Activated CD4-positive, alpha-beta T cell treated with anti-CD3 and anti-CD28 coated beads for 48 hours (primary cell): ENCODE measurements at places on chromosomes 5 and 9.

GRCh38 chr5:99814321-99815063, 720.7 kb upstream of the FAM174A start:
- no peak for DNase-seq

- DNase-seq: no peak
Measured at GRCh38 chr9:18366184-18366583, 107.8 kb upstream of the ADAMTSL1 start.

GRCh38 chr5:15493501-15493900, 6.5 kb upstream of the FBXL7 start:
- DNase-seq: no peak

DNA sequence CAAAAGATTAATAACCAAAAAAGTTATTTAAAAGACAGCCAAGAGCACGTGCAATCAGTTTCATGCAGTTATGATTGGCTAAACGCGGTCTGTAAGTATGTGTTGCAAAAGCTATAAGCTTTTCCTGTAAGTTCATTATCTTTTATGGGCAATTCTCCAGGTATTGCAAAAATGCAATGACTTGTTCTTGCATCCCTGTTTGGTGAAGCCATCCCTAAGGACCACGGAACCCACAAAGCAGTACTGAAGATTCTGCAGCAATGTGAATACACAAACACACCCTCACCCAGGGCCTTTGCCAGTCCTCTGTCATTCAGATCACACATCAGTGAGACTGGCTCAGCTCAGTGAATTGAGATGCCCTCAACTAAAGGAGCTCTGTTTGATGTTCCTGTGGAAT, 11.4 kb downstream of the GCNT4 start:
- no peak for DNase-seq

GRCh38 chr9:69985971-69986370, 57.7 kb upstream of the MAMDC2 start:
- DNase-seq: no peak

GRCh38 chr5:31866166-31866565, 227.2 kb downstream of the PDZD2 start:
- no peak for DNase-seq

DNA sequence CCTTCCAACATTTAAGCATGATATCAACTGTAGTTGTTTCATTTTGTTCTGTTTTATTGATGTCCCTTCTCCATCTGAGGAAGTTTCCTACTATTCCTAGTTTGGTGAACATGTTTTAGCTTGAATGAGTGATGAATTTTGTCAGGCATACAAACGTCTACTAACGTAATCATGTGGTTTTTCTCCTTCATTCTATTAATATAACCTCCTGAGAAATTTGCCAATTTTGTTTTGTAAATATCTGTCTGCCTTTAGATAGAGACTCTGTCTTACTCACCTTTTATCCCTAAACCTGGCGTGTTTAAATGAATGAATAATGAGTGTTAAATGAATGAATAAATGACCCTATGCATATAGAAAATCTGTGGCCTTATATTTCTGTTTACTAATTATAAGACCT, 26.5 kb upstream of the NREP start:
- no peak for DNase-seq

GRCh38 chr9:16341177-16341576, 529.3 kb downstream of the BNC2 start:
- DNase-seq: no peak

DNA sequence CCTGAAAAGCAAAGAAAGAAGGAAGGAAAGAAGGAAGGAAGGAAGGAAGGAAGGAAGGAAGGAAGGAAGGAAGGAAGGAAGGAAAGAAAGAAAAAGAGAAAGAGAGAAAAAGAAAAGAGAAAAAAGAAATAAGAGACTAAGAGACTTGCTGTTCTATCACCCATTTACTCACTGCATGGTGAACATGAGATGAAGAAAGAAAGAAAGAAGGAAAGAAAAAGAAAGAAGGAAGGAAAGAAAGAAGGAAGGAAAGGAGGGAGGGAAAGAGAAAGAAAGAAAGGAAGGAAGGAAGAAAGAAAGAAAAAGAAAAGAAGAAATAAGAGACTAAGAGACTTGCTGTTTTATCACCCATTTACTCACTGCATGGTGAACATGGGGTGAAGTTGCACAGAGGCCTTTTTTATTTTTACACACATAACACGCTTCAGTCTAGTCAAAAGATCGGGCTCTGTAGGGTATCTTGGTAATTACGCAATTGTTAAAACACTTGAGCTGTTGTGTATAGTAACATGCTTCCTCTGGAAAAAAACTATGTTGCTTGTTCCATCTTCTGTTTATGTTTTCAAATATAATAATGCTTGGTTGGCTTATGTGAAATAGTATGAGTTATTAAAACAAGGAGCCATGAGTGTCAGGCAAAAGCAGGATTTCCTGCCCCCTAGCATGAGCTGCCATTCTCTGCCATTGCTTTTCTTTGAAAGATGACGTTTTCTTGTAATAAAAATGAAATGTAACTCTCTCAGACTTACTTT, 119.3 kb upstream of the ZNF608 start:
- DNase-seq: no peak

GRCh38 chr5:10317825-10318682, 10.4 kb upstream of the CMBL start:
- DNase-seq: no peak

DNA sequence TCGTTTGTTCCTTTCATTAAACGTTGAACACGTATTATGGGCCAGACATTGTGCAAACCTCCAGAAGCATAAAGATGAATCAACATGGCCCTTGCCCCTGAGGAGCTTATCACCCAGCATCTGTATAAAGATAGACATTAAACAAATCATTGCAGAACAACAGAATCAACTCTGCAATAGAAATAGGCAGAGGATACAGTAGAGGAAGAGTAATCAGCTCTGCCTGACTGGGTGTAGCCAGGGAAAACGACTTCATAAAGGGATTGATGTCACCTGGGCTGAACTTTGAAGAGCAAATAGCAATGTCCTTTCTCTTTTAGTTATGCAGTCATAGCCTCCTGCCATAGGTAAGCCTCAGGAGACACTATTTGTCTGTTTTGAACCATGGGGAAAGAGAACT, 13.4 kb downstream of the RGS7BP start:
- DNase-seq: no peak

GRCh38 chr5:151643388-151643787, 43.3 kb downstream of the SPARC start:
- DNase-seq: no peak

GRCh38 chr5:40001796-40002195, 577.0 kb upstream of the DAB2 start:
- no peak for DNase-seq

- no peak for DNase-seq
Measured at GRCh38 chr5:129120158-129120581, 25.6 kb downstream of the ISOC1 start.

GRCh38 chr5:55993013-55993412, 1.8 kb downstream of the IL6ST start:
- DNase-seq: no peak

- DNase-seq: peak; percentile 78
Measured at GRCh38 chr9:128026255-128026772, 40.8 kb downstream of the NAIF1 start.

GRCh38 chr5:157983906-157984551, 125.1 kb upstream of the CLINT1 start:
- no peak for DNase-seq

DNA sequence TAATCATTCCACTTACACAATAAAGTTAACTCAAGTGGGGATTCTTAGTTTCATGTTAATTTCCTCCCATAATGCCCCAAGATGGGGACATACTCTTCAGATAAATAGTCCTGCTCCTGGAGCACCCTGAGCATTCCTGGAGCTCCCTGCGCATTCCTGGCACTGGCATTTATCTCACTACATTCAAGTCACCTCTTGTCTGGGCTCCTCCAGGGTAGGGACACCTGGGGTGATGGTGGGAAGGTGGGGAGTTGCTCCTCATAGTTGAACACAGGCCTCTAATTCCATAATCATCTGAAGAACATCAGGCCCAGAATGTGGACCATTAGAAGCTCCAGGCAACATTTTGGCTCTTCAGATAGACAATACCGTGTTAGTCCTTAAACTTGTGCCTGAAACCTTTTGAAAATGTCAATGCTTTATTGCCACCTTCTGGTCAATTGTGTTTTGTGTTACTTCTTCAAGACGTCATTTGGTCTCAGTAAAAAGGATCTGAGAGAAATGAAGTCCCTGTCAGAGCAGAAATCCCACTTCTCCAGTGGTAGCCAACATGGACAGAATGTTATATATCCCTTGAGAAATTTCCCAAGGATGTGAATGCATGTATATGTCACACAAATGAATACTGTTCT, 14.2 kb upstream of the AGGF1 start:
- no peak for DNase-seq

DNA sequence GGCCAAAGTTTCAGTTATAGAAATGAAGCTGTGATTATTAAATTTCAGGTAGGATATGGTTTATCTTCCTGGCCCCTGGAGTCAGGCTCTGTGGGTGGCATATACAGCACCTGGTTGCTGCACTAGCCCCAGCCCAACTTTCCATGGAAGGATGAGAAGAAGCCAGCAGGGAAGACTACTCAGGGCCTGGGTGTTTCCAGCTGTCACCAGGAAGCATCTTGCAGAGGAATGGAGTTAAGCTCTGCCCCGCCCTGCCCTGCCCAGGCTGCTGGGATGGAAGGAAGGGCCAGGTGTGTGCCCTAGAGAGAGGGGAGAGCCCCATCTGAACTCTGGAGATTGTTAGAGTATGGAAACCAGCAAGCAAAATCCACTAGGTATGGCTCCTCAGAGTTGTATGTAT, 42.8 kb upstream of the FAT2 start:
- no peak for DNase-seq

GRCh38 chr5:9698125-9698826, 68.1 kb upstream of the TAS2R1 start:
- DNase-seq: no peak

DNA sequence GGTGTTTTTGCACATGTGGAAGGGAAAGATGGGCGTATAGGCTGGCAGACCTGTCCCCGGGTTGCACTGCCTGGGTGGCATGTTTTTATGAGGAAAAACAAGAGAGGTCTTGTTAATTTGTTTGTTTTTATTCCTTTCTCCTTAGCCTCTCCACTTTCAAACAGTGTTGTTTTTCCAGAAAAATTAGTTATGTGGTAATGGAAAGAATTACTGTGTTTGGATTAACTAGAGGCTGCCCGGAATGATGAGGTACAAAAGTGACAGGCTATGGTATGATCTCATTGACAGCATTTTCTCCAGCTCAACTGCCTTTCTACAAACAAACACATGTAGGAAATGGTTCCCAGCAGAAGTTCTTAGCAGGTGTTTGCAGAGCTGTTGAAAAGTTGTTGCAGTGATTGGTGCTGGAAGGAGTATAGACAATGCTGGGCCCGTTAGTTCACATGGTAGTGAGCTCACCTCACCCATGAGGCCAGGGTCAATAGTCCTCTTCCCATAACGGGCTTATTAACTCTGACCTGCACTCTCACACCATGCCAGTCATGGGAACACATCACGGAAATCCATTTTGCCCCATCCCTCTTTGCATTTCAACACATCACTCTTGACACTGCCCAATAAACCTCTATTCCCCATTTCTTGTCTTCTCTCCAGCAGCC, 111.3 kb upstream of the SAP30L start:
- no peak for DNase-seq

GRCh38 chr5:162174358-162174974, 106.9 kb downstream of the GABRG2 start:
- no peak for DNase-seq

GRCh38 chr5:109450129-109450877, 40.5 kb upstream of the PJA2 start:
- DNase-seq: no peak

GRCh38 chr5:130155345-130156011, 251.2 kb downstream of the CHSY3 start:
- no peak for DNase-seq

DNA sequence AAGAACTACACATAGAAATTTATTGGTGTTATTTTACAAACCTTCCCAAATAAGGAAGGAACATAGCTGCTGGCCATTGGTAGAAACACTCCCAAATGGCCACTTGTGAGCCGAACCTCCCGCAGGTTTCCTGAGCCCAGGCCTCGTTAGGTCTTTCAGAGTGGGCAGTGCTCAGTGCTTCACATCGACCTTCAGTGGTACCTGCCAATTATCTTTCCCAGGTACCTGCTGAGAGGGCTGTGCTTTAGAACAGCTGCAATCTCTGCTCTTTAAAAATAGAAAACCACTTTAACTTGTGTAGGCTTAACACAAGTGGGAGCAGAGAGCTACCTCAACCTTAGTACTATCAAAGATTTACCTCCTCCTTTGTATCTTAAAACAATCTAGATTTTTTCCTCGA, 334.1 kb downstream of the RFX3 start:
- no peak for DNase-seq

DNA sequence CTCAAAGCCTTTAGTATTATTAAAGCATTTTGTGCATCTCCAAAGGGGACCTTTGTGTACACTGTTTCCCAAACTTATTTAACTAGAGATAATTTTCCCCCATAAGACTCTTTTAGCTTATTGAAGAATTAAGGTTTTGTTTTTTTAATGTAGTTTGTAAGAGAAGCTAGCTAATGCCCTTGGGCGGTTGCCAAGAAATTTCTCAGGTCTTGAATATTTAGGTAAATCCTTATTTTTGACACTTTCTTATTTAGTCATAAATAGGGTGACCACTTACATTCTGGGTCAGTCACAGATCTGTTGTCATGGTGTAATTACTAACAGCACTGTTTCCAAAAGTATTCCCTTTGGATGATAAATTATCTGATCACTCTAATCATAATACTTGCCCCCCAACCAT, 27.2 kb downstream of the TNFAIP8 start:
- no peak for DNase-seq

GRCh38 chr5:68345171-68345570, 129.6 kb downstream of the PIK3R1 start:
- DNase-seq: no peak

- DNase-seq: no peak
Measured at GRCh38 chr5:13480834-13481233, 463.7 kb downstream of the DNAH5 start.

DNA sequence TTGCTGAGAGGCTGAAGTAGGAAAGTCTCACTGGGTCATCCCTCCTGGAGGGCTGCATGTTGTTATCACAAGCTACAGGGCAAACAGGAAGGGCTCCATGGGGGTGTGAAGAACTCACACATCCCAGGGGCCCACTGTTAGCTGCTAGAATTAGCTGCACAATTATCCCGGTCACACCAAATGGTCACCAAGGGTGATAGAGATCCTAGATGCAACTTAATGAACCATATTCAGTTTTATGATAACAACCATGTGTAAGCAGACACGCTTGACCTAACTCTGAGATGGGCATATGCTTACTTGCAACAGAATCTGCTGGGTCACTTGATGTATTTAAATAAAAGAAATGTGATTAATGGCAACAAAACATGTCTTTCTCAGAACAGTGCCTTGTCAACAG, 143.5 kb upstream of the C6 start:
- no peak for DNase-seq

- DNase-seq: no peak
Measured at GRCh38 chr9:119967867-119968535, 598.8 kb upstream of the BRINP1 start.

DNA sequence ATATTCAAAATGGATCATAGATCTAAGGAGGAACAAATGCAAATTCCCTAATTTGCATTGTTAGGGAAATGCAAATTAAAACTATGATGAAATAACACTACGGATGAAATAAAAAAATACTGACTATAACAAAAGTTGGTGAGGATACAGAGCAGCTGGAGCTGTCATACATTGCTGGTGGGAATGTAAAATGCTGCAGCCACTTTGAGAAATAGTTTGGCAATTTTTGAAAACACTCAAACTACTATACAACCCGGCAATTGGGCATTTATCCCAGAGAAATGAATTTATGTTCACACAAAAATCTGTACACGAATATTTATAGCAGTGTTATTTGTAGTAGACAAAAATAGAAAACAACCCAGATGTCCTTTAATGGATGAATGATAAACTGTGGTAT, 22.5 kb downstream of the C5orf47 start:
- DNase-seq: no peak

GRCh38 chr5:443239-444151, 519 bp downstream of the EXOC3 start:
- DNase-seq: peak; percentile 53
